ENCODE measurements at places on chromosomes 12 and 14.

- no peak for DNase-seq
These were observed 617 bp downstream of the TTC8 start for GRCh38 chr14:88825078-88825458.

DNA sequence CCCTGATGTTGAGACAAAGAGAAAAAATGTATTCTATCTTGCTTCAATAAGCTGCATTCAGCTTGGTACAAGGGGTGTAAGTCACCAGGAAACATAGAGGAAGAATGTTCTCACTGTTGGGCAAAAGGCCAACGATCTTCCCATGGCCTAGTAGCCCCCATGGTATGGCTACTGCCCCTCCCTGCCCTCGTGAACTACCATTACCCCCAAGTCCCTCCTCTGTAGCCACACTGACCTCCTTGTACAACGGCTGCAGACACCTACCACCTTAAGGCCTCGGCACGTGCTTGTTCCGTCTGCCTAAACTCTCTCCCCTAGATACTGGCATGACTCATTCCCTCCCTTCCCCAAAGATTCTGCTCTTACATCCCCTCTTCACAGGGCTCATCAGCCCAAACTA lies 81.9 kb upstream of the ANO2 start:
- DNase-seq = no peak

DNA sequence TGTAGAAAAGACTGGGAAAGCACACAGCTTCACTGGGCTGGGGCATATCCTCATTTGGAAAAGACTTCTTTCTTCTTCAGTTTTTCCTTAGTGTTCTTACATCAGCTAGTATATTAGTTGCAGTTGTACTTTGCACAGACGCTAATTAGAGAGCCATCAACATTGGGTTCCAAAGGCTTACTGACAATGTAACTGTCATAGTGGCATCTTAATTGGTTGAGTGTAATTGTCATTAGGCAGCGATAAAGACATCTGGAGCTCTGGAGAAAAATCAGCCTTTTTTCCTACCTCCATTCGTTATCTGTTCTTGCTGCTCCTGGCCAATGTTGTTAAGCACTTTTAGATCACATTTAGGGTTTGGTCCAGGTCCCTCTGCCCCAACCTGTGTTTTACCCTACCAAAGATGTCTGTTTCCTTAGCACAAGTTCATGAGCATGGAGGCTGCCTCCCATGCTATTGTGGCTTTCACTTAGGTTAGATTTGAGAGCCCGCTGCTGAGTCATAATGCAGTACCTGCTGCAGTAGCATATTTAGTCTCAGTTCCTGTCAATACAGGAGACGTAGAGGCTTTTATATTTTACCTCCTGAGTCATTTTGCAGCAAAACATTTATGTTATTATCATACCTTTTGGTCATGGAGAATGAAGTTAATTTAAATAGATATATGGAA lies 49.2 kb downstream of the FBXW8 start:
- DNase-seq = no peak

GRCh38 chr12:64889434-64890216 lies 65.2 kb downstream of the TBC1D30 start:
- no peak for DNase-seq

DNA sequence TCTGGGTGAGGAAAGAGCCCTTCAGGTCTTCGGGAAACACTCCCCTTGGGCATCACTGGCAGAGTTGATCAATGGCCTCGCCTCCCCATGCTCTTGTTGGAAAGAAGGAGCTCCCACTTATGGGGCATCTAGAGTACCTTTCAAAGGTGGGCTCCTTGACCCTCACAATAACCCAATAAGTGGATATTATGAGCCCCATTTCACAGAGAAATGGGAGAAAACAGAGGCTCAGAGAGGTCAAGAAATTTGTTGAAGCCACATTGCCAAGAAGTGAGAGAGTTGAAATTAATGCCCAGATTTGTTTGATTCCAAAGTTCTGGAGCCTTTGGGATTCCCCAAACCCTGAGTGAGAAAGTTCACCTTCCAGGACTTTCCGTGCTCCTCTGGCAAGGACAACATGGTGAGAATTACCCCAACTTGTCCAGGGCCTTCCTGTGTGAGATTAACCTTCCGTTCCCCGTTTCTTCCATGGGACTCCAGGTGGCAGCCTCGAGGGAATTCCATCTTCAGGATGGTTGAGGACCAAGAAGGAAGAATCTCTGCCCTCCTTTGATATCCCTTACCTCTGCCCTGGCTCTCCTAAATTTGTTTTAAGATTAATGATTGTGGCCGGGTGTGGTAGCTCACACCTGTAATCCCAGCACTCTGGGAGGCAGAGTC lies 7.5 kb upstream of the CHD4 start:
- no peak for DNase-seq

DNA sequence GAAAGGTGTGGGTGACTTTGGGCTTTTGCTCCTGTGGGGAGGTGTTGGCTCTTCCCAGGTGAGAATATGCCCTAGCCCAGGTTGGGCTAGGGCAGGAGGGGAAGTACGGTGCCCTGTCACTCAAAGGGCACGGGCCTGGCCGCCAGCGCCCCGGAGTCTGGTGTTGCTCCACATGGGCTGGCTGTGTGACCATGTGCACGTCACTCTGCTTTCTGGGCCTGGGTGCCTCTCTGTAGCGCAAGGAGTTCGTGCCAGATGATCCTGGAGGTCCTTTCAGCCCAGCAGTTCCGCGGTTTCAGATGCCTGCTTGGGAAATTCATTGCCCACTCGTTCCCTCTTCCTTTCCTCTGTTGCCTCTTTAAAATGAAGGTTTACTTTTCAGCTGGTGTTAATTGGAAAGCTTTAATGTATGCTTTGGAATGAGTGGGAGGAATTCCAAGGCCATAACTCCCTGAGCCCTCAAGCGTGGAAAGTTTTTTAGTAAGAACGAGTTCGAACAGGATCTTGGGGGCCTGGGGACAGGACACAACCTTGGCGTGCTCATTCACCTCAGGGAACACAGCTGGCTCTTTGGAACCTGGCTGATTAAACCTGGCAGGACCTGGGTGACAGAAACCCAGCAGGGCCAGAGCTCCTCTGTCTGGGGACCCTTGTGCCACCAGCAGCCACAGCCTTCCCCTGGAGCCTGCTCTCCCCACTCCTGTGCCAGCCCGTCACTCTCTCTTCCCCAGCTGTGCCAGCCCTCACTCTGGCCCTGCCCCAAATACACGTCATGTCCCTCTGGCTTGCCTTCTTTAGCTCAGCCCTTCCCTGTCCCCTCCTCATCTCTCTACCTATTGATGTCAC lies 42.8 kb downstream of the TSPAN9 start:
- DNase-seq = no peak

- no peak for DNase-seq
These were observed 95.5 kb upstream of the FAR2 start for GRCh38 chr12:29053567-29053966.

GRCh38 chr14:64755781-64756221 lies 51.6 kb downstream of the PLEKHG3 start:
- peak; percentile 16 for DNase-seq

DNA sequence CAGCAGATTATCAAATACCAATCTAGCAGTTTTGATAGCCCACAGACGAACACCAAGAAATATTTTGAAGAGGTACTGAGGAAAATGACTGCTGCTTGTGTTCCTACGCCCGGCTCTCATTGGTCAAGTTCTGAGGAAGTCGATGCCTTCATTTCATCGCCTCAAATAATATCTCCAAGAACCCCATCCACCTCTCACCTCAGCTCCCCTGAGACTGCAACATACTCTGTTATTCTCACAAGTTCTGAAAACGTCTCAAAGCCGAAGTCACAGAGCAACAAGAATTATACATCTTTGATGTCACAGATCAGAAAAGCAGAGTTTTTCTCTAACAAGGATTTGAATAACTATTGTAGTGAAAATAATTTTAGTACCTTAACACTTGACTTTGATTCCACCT lies 55.5 kb upstream of the BCAT1 start:
- DNase-seq = no peak

GRCh38 chr12:97714107-97714563 lies 251.5 kb downstream of the RMST start:
- DNase-seq = no peak

- no peak for DNase-seq
These were observed 2.1 kb downstream of the TTC6 start for GRCh38 chr14:37597538-37597913.

GRCh38 chr12:81170072-81170471 lies 92.2 kb downstream of the ACSS3 start:
- DNase-seq = no peak

- no peak for DNase-seq
These were observed 156.1 kb downstream of the DIO2 start for GRCh38 chr14:80055226-80055625.

DNA sequence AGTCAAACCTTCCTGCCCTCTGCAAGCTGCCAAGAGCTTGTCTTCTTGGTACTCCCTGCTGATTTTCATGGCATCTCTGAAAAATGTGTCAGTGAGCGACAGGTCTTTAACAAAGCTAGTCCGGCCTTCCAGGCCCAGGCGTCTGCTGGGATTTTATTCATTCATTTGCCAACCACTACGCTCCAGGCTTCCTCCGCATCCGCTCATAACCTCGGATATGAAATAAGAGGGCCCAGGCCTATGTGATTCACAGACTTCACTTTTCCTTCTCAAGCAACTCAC lies 13.8 kb downstream of the TSPAN9 start:
- DNase-seq = no peak

DNA sequence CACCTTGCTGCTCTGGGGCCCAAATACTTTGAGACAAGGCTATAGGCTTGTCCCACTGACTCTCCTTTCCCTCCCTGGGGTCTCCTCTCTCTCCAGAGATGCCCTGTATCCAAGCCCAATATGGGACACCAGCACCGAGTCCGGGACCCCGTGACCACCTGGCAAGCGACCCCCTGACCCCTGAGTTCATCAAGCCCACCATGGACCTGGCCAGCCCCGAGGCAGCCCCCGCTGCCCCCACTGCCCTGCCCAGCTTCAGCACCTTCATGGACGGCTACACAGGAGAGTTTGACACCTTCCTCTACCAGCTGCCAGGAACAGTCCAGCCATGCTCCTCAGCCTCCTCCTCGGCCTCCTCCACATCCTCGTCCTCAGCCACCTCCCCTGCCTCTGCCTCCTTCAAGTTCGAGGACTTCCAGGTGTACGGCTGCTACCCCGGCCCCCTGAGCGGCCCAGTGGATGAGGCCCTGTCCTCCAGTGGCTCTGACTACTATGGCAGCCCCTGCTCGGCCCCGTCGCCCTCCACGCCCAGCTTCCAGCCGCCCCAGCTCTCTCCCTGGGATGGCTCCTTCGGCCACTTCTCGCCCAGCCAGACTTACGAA lies 3.1 kb downstream of the NR4A1 start:
- DNase-seq = no peak

GRCh38 chr12:78209846-78210505 lies 379.3 kb downstream of the NAV3 start:
- DNase-seq = no peak

DNA sequence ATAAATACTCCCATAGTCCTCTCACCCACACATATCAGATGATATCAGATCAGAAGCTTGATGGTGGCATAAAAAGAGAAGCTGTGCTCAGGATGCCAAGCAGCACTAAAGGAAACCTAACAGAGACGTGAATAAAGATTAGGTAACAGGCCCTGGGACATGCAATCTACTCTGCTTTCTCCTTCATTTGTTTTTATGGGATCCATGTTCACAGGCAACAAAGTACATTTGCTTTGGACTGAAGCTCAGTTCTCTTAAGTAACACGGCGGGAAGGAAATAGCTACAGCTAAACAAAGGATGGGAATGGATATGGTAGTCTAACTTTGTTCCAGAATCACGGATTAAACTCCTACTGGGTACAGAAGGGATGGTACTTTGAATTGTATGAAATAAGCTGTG lies 119.5 kb downstream of the TTC7B start:
- no peak for DNase-seq

GRCh38 chr12:56299308-56299852 lies 750 bp downstream of the CS start:
- no peak for DNase-seq

- no peak for DNase-seq
These were observed 55.8 kb downstream of the TBX3 start for GRCh38 chr12:114628199-114628598.

DNA sequence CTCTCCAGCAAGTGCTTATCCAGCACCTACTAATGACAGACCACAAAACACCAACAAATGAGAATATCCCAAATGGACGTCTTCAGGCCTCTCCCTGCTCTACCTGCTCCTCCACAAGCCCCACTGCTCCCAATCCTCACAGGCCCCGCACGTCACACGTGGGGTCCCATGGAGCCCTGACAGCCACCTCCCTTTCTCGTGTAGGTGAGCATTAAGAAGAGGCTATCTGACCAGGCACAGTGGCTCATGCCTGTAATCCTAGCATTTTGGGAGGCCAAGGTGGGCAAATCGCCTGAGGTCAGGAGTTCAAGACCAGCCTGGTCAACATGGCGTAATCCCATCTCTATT lies 5.4 kb downstream of the RIMBP2 start:
- no peak for DNase-seq

DNA sequence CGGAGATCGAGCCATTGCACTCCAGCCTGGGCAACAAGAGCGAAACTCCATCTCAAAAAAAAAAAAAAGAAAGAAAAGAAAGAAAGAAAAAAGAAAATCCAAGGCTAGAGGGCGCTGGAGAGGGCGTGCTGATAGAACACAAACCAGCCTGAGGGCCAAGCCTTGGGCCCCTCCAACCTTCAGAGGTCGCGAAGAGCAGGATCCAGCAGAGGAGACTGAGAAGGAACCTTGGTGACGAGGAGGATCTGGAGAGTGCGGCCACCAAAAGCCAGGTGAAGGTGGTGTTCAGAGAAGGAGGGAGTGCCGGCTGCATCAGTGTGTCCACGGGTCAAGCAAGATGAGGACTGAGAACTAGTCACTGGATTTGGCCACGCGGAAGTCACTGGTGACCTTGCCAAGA lies 4.1 kb upstream of the DYNC1H1 start:
- DNase-seq = no peak

- no peak for DNase-seq
These were observed at the start of gene RIMBP2 for GRCh38 chr12:130715998-130716968. Gene RIMBP2, minus strand, starts transcription at chr12:130716299. Its CDS starts 237,286 bp downstream, at chr12:130479013.

- no peak for DNase-seq
These were observed 78.3 kb upstream of the ATF1 start for GRCh38 chr12:50685641-50686040.

GRCh38 chr14:99327458-99328250 lies 55.7 kb upstream of the BCL11B start:
- no peak for DNase-seq

- no peak for DNase-seq
These were observed 232.1 kb upstream of the TBX3 start for GRCh38 chr12:114916124-114916523.

DNA sequence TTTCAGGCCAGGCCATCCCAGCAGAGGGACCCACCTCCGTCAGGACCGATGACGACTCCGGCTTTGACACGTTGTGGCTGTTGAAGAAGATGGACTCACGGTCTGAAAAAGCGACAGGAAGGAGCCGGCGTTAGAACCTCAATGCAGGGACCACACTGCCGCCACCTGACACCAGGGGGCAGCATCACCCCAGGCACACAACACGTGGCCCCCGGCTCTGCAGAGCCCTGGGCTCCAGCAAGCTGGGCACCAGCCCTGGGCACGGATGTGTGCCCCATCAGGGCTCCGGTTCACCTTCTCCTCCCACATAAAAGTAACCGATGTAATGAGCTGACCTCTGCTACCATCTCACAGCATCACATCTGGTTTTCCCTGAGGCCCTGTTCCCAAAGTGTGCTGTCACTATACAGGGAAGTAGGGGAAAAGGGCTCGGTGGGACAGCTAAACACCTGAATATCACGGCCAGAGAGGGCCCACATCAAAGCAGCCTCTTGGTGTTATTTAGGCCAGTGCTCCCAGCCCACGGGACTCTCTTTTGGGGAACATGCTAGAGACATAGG lies 29.0 kb downstream of the CHGA start:
- peak; percentile 76 for DNase-seq

Measured in stimulated activated CD4-positive, alpha-beta T cell treated with anti-CD3 and anti-CD28 coated beads, Interleukin-15, amount 100 ng/mL, for 1 hour (primary cell).